ENCODE measurements at places on chromosomes 6 and 20. TPM values are rescaled to one million over a fixed set of nuclear protein-coding genes. Genes with fewer than 3 reads are reported as not detected.

Gene DOK5
- total RNA-seq, result 2.9 TPM

Gene GSTA3
- not detected for total RNA-seq

Gene TFAP2B
- not detected for total RNA-seq

Gene MATN4
- total RNA-seq, result not detected

Gene FOXF2
- total RNA-seq, result 0.16 TPM

Gene PTPRT
- total RNA-seq, result 0.11 TPM

Gene CHRNA4
- total RNA-seq, result 1.5 TPM

Gene TASP1
- total RNA-seq, result 4.7 TPM

Gene C20orf202
- total RNA-seq, result 0.35 TPM

Gene ERVFRD-1
- 0.05 TPM for total RNA-seq

Gene RSPH3
- 9.5 TPM for total RNA-seq

Gene HDGFL1
- not detected for total RNA-seq

Gene GNRH2
- total RNA-seq, result not detected

Gene RIPOR3
- 8.1 TPM for total RNA-seq

Gene FERMT1
- 1.0 TPM for total RNA-seq

Gene PI3
- total RNA-seq, result not detected

Gene FAM83C
- total RNA-seq, result not detected

Gene CDH4
- 0.05 TPM for total RNA-seq

Gene GPX5
- total RNA-seq, result not detected

Gene TSPO2
- total RNA-seq, result not detected

Gene C20orf204
- 0.38 TPM for total RNA-seq

Gene ENPP1
- 2.2 TPM for total RNA-seq

Gene PI16
- total RNA-seq, result 27.8 TPM

Gene MYMX
- 0.56 TPM for total RNA-seq

Gene HSD17B8
- 25.1 TPM for total RNA-seq

Gene CRIP3
- total RNA-seq, result 4.1 TPM

Gene DLK2
- total RNA-seq, result 1.0 TPM

Gene PROKR2
- total RNA-seq, result not detected

Gene PRDM1
- total RNA-seq, result 1.1 TPM

Gene TINAG
- 0.16 TPM for total RNA-seq
